Cardiac fibroblast (primary cell): ENCODE measurements at places on chromosomes 3 and 15.

GRCh38 chr15:50228866-50229265, 36.7 kb downstream of the HDC start:
- no peak for DNase-seq

- no peak for DNase-seq
Observed at GRCh38 chr3:4220065-4220464, 83.1 kb upstream of the SETMAR start.

DNA sequence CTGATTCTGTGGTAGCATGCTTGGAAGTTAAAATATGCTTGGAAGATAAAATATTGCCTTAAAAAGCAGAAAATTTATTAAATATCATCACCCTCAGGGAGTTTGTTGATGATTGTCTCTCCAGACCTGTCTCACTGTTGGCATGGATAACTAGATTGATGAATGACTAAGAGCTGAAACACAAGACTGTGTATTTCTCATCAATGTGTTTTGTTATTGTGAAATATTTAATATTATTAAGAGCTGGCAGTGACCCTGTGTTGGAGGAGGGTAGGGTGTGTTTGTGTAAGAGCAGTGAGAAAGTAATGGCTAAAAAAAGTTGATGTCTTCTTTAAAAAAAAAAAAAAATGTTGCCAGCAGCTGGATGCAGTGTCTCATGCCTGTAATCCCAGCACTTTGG, 82.2 kb downstream of the ITPR1 start:
- peak; percentile 54 for DNase-seq

DNA sequence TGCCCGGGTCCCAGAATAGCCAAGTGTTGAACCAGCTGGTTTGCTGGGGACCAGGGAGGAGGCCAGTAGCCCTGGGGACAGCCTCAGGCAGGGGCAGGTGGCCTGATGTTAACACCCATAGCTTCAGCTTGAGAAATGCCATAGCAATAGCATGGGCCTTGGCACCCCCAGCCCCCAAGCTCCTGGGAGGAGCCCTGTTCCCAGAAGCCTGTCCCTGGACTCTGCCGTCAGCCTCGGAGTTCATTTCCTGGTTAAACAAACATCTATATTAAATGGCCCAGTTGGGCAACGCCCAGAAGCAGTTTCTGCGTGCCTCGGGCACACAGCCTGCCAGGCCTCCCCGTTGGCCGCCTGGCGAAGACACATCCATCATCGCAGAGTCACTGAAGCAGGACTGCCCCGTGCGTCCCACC, 58.2 kb downstream of the FGD5 start:
- DNase-seq = peak; percentile 39

- peak; percentile 79 for DNase-seq
Observed at GRCh38 chr15:57495554-57496165, 96.0 kb upstream of the MYZAP start.

GRCh38 chr3:45199837-45200648, 26.0 kb downstream of the TMEM158 start:
- DNase-seq = peak; percentile 89

DNA sequence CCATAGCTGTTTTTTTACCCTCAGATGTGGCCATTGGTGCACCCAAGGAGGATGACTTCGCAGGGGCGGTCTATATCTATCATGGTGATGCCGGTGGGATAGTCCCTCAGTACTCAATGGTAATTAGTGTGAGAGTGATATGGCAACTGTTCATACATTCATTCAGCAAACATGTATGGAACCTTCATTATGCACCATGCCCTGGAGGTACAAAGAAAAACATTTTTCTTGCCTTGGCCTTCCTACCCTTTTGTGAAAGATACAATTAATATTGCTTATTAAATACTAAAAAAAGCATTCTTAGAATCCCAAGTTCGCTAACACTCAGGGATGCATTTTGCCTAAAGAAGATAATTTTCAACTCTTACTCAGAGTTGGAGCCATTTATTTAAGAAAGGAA, 342.4 kb upstream of the CTDSPL start:
- DNase-seq = no peak

- no peak for DNase-seq
Observed at GRCh38 chr3:104906001-104906639, 460.6 kb upstream of the ALCAM start.

GRCh38 chr3:156633335-156633734, 41.1 kb upstream of the TIPARP start:
- peak; percentile 83 for DNase-seq

DNA sequence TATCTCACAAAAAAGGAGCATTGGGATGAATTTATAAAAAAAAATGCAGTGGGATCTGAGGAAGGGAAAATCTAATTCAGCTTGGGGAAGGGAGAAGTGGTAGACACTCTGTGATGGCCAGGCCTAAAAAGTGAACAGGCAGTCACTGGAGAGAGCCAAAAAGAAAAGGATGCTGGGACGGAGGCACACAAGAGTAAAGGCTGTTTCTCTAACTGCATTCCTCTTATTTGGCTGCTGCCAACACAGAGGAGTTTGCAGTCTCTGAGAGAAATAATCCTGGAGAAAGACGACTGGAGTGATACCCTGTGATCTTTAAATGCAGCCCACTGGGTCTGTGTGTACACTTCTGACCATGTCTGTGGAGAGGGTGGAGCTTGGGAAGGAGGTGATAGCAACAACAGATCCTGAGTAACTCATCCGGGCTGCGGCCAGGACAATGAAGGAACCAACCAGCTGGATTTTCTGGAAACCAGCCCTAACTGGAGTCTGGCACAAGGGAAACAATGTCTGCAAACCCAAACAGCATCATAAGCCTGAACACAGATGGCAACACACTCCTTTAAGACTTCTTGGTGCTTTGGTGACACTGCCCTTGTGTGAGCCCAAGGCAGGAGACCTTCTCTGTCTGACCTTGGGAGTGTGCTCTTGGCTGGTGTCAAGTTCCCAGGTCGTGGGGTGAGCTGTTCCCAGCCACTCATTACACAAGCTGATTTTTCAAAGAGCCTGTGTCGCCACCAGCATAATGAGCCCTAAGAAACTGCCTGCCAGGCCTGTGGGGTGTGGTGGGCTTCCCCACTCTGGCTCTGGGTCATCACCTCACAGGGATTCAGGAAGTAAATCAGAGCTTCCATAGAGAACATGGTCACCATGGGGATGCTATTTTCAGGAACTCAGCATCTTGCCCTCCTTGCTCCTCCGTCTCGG, 8.0 kb downstream of the FYCO1 start:
- peak; percentile 81 for DNase-seq

DNA sequence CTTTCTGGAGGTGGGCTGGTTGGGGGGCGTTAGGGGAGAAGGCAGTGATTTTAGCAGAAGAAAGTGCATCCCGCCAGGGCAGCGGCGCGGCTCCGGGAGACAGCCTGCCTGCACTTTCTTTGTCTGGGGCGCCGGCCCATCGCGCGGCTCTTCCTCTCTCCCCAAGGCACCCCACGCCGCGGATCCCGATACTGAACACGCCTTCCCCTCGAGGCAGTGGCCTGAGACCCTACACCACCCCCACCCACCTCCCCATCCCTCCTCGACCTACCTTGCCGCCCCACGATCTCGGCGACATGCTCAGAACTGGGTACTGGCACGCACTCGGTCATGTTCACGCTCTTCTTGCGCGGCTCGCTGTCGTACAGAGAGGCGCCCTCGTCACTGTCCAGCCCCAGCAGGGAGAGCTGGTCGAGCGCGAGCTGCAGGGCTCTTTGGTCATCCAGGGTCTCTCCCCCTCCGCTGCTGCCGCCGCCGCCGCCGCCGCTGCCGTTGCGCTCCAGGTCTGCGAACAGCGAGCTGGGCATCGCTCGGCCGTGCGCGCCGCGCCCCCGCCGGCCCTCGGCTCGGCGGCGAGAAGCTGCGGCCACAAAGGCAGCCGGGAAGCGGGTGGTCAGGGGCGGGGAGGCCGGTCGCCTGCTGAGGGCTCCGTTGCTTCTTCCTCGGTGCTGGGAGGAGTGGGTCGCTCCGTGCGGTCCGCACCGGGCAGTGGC, 483 bp downstream of the MEX3B start:
- DNase-seq = peak; percentile 52

DNA sequence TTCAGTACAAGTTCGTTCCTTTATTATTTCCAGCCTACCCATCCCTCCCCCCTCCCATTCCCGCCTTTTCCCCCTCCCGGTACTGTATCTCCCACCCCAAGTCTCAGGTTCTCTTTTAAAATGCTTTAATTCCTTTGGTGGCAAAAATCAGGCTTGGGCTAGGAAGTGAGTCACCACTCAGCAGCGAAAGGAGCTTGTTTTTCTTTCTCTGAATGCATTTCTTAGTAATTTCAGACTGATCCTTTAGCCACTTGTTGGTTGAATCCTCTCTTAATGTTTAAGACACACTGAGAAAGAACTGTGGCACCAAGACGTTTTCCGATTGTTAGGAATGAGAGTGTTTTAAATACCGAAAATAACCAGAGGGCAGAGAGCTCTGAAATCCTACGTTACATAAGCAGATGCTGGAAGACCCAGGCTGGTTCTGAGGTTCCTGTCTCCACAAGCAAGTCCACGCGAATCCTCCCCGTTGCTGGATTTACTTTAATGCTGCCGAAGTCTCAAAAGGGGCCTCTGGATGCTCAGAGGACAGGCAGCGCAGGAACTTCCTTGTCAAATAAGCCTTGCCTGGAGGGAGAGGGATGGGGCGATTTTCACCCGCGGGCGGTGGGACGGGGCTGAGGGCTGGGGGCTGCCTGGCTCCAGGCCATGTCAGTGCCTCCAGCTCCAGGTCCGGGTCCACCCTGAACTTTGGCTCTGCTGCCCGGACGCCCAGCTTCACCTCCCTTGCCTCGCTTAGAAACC, 854 bp upstream of the COL8A1 start:
- peak; percentile 62 for DNase-seq

- no peak for DNase-seq
Observed at GRCh38 chr15:53917109-53917508, 61.1 kb upstream of the UNC13C start.

DNA sequence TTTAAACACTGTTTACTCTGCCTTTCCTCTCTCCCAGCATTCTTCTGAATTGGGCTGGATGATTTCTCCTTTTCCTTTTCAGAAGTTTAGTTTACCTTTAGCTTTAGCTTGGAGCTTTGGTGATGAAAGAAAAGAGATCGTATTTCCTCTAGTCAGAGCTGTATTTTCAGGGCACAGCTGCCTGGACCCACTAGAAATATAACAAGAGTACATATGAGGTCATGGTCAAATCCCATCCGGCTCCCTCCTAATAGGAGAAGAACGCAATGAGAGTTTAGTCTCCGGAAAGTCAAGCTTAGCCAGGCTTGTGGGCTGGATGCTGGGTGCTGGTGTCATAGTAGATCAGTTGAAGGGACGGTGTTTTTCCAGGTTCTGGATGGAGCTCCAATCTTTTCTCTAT, 177.1 kb upstream of the PFN2 start:
- DNase-seq = peak; percentile 89

GRCh38 chr15:25545017-25545416, 106.2 kb upstream of the UBE3A start:
- no peak for DNase-seq

- DNase-seq = no peak
Observed at GRCh38 chr3:94811836-94812235, 749.0 kb downstream of the NSUN3 start.

- no peak for DNase-seq
Observed at GRCh38 chr15:99994849-99995248, 261.6 kb upstream of the LYSMD4 start.

GRCh38 chr15:77418966-77419835, 703 bp downstream of the PEAK1 start:
- DNase-seq = peak; percentile 46

GRCh38 chr3:188316723-188317070, 162.7 kb downstream of the LPP start:
- peak; percentile 55 for DNase-seq

DNA sequence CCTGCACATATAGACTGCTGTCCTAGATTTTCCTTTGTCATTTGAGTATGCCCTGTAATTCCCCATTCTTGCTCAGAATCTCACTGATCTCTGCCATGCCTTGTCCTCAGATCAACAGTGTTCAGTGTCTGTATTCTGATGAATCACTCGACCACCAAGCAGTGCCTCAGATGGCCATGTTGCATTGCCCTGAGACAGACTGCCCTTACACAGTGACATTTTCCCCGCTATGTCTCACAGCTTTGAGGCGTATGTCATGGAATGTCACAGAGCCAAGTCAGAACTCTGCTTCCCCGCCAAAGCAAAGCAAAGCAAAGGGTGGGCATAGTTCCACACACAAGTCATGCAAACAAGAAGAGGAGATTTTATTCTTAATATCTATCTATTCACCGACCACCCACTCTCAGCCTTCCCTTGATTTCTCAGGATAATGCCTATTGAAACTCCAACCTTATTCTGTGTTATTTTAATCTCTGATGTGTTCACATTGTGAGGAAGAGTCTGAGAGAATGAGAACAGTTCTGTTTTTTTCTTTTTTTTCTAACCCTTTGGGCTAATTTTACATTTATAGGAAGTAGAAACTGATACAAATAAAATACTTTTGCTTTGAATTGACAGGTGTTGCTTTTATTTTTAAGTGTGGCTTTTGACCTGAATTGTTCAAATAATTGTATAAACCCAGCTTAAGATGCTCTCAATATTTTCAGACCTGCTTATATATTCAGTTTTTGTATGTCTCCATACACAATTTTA, 16.9 kb upstream of the PSMD6 start:
- no peak for DNase-seq

GRCh38 chr15:43517354-43518196, at the start of gene MAP1A:
Gene MAP1A (plus strand): TSS chr15:43517608. CDS start chr15:43521474, 3,866 bp downstream.
- DNase-seq = peak; percentile 43

DNA sequence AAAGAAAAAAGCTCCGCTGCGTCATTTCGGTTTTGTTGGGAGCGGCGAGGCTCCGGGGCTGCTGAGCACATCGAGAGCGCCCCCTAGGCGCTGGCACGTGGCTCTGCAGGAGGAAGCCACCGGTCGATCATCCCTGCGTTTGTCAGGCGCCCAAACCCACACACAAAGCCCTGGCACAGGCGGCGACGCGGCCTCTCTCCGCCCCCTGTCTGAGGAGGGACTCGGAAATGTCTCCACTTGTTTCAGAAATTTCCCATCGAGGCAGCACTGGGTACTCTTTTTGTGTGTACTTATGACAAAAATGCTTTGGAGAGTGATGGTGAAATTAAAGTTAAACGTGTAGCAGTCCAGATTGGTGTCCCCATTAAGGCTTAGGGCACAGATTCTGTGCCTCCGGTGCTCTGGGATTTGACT, 407.3 kb upstream of the ONECUT1 start:
- peak; percentile 49 for DNase-seq

- DNase-seq = no peak
Observed at GRCh38 chr3:128914966-128915645, 35.7 kb downstream of the ACAD9 start.

- peak; percentile 72 for DNase-seq
Observed at GRCh38 chr3:175743733-175744400, 884.7 kb downstream of the NAALADL2 start.

GRCh38 chr3:188437926-188438325, 284.0 kb downstream of the LPP start:
- DNase-seq = no peak

- no peak for DNase-seq
Observed at GRCh38 chr3:64411101-64411500, 185.8 kb upstream of the PRICKLE2 start.

DNA sequence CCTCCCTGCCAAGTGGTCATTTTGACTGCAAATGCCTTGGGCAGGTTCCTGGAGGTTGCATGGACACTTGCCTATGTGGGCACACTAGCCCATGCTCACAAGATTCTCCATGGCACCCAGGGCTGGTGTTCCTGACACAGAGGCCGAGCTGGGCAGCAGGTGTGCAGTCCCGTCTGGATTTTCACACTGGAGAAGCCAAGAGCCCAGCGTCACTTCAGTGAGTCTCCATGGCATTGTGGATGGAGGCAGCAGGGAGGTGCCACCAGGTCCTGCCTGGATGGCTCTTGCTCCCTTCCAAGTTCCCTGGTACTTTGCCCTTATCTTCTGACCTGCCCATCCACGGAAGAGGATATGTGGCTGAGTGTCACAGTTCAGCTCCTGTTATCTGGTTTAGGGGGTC, 63.7 kb upstream of the PLCL2 start:
- DNase-seq = no peak
